BJ (cell line): ENCODE measurements at places on chromosomes 16 and 17.

- no peak for DNase-seq
Observed at GRCh38 chr16:78509965-78510364, 410.5 kb downstream of the WWOX start.

DNA sequence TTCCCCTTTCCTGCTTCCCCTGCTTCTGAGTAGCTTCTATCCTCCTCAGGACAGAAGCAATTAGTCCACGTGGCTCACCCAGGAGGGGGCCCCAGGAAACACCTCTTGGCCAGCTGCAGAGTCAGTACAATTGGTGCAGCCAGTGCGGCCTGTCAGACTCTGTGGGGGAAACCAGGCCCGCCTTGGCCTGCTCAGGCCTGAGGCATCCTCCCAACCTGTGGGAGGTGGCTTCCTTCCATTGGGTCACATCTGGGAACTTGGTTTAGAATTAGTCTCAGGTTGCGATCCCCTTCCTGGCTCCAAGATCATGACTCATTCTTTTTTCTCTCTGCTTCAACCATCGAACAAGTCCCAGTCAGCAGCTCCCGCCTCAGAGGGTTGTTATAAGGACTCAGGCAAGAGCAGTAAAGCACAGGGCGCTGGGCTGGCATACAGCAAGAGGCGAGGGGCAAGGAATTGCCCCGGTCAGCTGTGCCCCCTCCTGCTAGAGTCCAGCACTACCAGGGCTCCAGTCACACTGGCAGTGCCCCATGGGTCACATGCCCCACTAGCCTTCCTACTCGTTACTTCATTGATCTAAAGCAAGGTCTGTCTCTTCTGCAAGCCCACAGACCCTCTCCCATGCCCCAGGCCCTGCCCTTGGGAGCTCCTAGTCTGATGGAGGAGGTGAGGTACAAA, 8.1 kb upstream of the EPX start:
- no peak for DNase-seq

- no peak for DNase-seq
Observed at GRCh38 chr16:48523415-48524204, 86.4 kb downstream of the N4BP1 start.

GRCh38 chr17:44082256-44082927, 11.9 kb downstream of the G6PC3 start:
- DNase-seq, result no peak
